NCI-H2081 (cell line): ENCODE measurements at places on chromosomes 5 and 9.

GRCh38 chr5:40404613-40405012 is 275.1 kb upstream of the PTGER4 start:
- DNase-seq = no peak

DNA sequence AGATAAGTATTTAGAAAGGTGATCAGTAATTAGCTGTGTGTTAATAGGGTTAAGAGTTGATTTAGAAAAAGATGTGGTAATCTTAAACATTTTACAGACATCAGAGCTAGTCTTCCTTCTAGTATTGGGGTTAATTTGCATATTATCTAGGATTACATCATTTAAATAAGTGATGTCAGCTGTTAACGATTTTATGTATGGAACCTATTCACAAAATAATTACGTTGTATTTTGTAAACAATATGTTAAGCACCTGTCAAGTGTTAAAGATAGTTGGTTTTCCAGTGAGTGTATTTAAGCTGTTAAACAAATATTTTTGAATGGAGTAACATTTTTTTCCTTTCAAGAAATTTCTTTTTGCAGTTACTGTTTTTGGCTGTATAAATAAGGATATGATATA is 2.2 kb downstream of the DCP2 start:
- no peak for DNase-seq

GRCh38 chr5:103669615-103670014 is 107.0 kb upstream of the NUDT12 start:
- DNase-seq = peak; percentile 90

DNA sequence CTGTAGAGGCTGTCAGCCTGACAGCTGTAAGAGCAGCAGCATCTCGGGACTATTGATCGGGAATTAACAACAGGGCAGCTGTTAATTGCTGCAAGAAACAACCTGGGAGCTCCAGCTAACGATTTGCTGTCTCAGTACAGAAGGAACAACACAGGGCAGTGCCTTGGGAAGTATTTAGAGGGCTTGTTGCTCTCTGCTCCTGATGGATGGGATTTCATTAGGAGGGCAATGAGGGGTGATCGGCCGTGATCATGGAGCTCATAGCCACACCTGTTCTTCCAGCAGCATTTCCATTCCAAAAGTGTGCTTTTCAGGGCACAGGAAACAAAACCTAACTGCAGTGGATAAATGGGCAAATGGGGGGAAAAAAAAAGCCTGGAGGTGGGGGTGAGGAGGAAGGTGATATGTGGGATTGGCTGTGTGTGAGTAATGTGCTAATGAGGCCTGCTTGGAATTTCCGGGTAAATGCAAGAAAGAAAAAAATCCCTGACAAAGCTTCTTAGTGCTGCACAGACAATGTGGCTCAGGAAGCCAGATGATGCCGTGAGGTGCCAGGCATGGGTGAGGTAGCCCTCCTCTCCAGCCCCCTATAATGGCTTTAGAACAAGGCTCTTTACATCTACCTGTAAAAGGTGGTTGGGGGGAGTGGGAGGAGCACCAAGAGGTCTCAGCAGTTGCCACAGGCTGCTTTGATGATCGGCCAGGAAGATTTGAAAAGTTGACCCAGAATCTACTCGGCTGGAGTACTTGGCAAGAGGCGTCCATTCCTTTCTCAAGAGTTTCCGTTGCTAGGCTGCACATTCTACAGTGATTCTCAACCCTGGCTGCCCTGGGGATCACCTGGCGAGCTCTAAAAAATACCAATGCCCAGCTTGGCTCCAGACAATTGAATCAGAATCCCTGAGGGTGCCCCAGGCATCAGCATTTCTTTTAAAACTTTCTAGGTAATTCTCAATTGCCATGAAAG is 139.5 kb upstream of the KLF9 start:
- no peak for DNase-seq

DNA sequence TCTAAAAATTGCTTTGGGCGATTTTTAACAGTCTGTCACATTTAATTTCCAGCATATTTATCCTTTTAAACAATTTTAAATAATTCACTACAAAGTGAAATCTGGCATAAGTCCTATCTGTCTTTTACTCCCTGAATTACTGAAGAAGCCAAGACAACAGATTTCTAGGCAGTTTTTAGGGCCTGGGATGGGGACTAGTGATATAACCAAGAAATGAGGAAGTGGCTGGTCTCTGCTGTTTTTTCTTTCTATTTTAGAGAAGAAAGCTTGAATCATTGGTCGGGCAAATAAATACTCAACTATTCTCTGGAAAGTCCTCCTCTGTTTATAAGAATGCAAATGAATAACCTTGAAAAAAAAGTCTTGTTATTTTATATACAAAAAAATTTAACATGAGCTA is 79.7 kb upstream of the SSBP2 start:
- no peak for DNase-seq

GRCh38 chr9:109349421-109349846 is 28.6 kb upstream of the EPB41L4B start:
- DNase-seq = no peak

GRCh38 chr5:115475788-115476187 is 68.8 kb downstream of the FEM1C start:
- DNase-seq = no peak

- no peak for DNase-seq
Measured at GRCh38 chr5:56094579-56095361, 100.0 kb upstream of the IL6ST start.

DNA sequence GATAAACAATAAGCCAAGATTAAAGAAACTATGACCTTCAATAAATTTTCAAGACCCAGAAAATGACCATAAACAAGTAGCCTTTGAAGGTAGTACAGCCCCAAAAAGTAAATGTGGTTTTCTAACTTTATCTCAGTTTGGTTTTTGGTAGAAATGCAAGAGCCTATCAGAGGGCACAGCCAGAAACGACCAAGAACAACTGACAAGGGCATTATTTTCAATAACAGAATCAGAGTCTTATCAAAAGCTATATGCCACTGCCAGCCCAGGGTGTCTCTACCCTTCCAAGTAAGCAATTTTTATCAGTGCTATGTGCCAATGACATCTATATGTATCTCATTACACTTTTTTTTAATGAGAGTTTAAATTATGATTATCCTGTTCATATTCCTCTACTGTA is 11.8 kb upstream of the SPINK6 start:
- no peak for DNase-seq

DNA sequence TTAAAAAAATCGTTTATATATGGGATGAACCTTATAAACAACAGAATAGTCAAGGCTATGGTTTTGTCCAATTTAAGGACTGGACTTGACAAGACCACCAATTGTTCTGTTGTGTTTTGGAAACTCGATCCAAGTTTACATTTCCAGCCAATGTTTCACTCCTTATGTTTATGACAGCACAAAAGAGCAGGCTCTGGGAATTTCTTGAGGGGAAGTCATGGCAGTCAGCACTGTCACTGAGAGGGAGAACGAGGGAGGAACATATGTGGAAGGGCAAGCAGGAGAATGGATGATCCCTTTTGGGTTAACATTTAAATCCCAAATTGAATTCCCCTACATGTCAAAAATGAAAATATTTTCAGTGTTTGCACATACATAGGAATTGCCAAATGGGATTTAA is 292.5 kb downstream of the MARCHF11 start:
- DNase-seq = no peak

- no peak for DNase-seq
Measured at GRCh38 chr9:38253200-38253599, 139.3 kb upstream of the ALDH1B1 start.

DNA sequence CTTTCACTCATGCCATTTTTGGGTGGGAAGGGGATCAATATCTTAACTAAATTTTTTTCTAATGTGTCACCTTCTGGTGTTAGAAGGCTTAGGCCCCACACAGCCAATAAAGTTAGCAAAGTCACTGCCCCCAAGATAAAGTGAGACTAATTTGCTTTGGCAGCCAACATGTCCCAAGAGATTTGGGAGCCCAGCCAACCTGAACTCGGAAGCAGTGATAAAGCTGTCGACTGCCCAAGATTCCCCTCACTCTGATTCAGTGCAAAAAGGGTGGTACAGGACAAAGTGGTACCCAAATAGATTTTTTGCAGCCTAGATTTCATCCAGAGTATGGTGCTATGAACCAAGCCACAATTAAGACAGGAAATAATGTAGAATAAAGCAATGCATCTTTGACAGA is 572.5 kb upstream of the ARRDC3 start:
- DNase-seq = no peak

DNA sequence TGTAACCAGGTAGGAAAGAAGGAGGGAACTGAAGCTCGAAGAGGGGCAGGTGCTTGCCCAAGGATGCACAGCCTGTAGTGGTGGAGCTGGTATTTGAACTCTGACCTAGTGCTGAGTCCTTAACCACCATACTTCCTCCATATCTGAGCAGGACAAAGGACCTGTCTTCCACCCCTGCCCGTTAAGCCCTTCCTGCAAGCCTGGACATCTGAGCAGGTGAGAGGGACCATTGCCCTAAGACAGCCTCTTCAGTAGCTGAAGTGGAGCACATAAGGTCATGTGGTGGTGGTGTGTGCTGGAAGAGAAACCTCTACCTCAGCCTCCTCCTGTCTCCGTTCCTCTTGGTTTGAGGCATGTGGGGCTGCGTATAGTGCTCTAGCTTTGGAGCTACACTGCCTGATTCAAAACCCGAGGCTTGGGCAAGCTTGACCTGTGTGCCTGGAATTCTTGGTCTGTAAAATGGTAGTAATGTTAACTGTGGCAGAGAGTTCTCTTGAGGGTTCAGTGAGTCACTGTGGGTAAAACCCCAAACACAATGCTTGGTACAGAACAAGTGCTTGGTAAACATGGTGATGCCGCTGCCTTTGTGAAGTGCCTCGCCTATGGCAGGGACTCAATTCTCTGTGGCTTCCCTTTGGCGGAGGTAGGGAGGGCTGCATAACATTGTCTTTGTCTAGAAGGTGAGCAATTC is 7.4 kb downstream of the GALNT10 start:
- no peak for DNase-seq

DNA sequence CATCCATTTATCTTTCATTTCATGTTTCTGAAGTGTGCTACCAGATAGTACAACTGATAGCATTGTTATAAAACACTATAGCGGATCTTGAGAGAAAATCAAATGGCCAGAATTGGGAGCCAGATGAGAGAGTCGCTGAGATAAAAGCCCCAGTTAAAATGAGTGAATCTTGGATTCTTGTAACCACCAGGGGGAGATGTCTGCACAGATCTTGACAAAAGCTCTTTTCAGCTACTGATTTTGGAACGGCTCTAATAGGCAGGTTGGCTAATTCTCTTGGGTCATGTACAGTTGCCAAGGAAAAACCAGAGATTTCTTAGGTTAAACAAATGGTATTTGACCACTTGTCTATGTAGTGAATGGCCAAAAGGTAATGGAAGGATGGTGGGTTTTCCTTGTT is 21.7 kb downstream of the F2RL2 start:
- peak; percentile 47 for DNase-seq

DNA sequence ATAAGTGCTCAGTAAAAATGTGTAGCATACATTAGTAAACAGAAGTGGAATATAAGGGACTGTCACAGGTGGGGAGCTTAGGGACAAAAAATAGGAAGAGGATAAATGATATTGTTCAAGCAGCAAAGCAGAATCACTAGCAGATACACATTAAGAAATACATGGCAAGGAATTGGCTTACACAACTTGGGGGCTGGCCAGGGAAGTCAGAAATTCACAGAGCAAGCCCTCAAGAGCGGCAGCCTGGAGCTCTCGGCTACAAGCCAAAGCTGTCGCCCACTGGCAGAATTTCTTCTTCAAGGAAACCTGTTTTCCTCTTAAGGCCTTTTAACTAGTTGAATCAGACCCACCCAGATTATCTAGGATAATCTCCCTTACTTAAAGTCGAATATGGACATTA is 73.0 kb upstream of the SMIM23 start:
- no peak for DNase-seq

DNA sequence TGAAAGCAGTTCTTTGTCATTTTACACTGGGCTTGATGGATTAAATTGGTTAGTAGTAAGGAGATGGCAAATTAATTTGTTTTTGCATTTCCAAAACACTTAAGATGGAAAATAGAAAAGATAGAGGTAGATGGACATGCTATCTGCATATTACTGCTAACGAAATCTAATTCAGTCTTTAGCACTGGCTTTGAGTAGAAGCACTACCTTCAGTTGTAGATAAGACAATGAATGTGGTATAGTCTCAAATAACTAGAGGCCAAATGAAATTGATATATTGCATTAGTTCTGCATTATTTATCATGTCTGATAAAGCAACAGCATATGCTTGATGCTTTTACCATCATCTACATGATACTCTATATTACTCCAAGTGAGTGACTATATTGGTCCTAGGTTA is 33.4 kb downstream of the KIAA1958 start:
- DNase-seq = no peak

- no peak for DNase-seq
Measured at GRCh38 chr5:125696762-125697161, 726.4 kb upstream of the GRAMD2B start.

DNA sequence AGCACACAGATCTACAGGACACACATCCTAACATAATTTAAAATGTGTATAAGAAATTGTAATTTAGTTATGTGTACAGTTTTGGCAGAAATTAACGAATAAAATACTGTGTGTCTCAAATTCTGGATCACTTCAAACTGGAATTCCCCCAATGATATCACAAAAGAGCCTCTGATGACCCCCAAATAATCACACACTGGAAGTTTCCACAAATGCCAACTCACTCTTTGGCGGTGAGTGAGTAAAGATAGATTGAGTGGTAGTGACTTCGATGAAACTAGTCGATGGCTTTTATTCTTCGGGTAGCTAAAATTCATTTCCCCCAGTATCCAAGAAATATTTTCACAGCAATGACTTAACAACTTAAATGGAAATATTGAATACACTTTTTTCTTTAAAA is 2.2 kb downstream of the ZNF366 start:
- no peak for DNase-seq

DNA sequence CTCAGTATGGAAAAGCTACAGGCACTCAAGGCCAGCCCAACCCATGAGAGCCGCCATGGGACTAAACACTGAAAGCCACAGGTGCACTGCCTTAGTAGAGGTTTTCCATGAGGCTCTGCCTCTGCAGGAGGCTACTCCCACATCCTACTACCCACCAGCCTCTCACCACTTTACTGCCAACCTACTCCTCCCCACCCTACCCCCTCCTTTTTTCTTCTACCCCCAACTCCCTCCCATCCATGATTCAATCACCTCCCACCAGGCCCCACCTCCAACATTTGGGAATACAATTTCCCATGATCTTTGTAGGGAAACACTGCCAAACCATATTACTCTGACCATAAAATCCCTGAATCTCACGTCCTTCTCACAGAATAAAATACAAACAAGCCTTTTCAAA is 101.6 kb upstream of the CTSV start:
- no peak for DNase-seq

DNA sequence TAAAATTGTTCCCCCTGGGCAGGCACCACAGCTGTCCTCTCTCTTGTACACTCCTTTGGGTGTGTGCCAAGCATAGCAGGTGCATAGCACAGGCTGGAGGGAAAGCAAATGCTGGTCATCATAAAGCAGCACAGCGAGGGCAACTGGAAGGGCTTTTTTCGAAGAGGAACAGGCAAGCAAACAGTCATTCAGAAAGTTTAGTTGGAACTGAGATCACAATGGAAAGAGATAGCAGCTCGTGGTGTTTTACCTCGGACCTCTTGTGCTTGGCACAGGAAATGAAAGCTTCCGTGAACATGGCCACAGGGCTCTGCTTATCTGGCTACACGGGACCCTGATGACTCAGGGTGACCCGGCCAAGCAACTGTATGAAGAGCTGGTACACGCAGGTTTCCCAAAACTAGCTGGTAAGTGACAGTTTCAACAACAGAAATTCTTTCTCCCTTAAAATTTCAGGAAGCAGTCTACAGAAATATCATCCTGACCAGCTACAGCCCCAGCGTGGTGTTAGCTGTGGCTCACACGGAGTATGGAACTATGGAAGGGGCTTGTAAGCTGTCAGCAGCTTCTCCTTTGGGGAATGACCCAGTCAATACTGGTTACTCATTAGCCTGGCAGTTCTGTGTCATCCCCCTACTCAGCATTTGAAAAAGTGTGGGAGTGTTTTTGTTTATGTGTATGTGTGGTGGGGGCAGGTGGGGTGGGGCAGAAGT is 48.1 kb downstream of the POC5 start:
- DNase-seq = peak; percentile 65
